GM23338 (cell line): ENCODE measurements at places on chromosomes 12 and 14. TPM values are rescaled to one million over a fixed set of nuclear protein-coding genes. Genes with fewer than 3 reads are reported as not detected.
A peak's percentile ranks its signal among the peaks of the same experiment; 100 is the strongest.

GRCh38 chr12:118274066-118274465, 98.6 kb downstream of the TAOK3 start:
- H3K4me3 ChIP-seq: no peak overlapping the region
- no peak overlapping the region for H3K27ac ChIP-seq
- no peaks in the 10 kb centered on the region for H3K27me3 ChIP-seq
- DNase-seq: no peak

DNA sequence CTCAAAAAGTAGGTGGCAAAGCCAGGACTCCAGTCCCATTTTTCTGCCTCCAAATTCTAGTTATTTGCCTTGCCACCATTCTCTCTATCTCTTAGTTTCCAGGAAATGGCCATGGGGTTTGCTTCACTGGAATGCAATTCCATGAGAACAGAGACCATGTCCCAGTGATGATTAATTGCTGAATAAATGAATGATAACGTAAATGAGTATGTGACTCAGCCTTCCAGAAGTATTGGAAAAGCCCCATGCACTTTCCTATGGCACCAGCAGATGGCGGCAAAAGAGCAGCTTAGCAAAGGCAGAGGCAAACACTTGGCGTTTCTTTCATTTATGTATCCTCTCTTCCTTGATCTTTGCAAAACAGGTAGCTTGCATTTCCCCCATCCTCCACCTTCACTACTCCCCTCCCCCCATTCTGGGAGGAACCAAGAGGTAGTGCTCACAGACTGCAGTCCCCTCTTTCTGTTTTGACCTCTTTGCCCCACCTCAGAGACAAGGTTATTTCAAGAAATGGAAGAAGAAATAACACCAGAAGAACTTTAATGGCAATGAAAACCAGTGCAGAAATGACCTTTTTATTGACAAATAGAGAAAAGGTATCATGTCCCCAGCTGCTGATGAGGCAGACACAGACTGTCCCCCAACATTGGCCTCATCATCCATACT, 21.3 kb downstream of the TBX3 start:
- no peaks in the 10 kb centered on the region for H3K36me3 ChIP-seq
- H3K4me3 ChIP-seq: no peak overlapping the region
- peaks cover 52% of the 10 kb centered on the region for H3K27me3 ChIP-seq
- DNase-seq: peak; percentile 85
- H3K4me1 ChIP-seq: peaks cover 56% of the 10 kb centered on the region
- H3K27ac ChIP-seq: no peak overlapping the region

DNA sequence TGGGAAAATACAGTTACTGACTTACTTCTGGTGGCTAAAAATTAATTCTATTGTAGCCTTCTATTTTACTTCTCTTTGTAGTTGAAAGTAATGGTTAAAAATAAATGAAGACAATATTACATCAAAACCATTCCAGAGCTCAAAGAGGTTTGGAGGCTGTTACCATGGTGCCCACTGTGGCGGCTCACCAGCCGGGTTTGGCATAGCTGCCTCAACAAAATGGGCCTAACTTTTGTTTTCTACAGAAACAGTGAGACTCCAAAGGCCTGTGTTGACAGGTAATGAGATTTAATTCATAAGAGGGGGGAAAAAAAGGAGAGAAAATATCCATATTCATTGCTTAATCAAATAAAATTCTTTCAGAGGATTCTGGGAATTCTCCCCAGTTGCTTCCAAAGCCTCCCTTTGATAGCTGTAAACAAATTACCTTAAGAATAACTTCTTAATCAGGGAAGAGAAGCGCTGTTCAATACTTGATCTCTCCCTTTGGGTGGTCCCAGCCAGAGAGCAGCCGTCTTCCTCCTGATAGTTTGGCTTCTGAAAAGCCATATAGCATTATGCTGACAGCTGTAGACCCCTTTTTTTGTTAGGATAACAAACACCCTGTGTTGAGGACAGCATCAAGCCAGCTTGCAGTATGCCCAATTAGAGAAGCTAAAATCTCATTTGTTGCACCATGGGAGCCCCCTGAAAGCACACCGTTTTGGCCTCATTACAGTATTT, 266.8 kb downstream of the NEDD1 start:
- peak; percentile 22 for DNase-seq
- H3K4me3 ChIP-seq: no peak overlapping the region
- no peaks in the 10 kb centered on the region for H3K27me3 ChIP-seq
- peaks cover 13% of the 10 kb centered on the region for H3K4me1 ChIP-seq
- no peak overlapping the region for H3K27ac ChIP-seq

DNA sequence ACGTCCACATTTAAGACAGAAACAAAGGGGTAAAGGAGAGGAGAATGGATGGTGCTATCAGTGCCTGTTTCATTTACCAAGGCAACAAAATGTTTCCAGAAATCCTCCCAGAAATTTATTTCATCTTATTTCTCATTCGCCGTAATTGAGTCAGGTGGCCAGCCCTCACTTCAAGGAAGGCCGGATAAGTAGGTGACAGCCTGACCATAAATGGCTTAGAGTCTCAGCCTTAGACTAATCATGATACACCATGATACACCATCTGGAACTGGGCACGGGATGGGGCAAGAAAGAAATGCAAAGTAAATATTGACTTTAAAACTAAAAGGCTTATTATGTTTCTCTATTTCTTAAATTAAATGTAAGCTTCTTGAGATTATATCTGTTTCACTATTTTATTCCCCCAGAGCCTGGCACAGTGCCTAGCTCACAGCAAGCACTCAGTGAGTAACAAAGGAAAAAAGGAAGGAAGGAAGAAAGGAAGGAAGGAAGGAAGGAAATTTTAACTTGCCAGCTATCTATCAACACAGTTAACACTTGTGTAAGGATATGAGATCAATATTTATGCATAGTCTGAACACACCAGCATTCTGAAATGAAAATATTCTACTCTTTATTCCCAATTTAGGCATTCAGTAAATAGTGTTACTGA, 106.1 kb upstream of the FSCB start:
- no peaks in the 10 kb centered on the region for H3K4me1 ChIP-seq
- H3K36me3 ChIP-seq: no peaks in the 10 kb centered on the region
- no peaks in the 10 kb centered on the region for H3K27me3 ChIP-seq
- DNase-seq: no peak
- H3K27ac ChIP-seq: no peak overlapping the region

Gene JPH4
- total RNA-seq: 28.5 and 29.9 TPM in 2 replicates

Gene NKX2-1
- not detected in 2 replicates for total RNA-seq
